ENCODE measurements at places on chromosomes 5 and 9. TPM values are rescaled to one million over a fixed set of nuclear protein-coding genes. Genes with fewer than 3 reads are reported as not detected.

GZMA gene
- not detected for total RNA-seq

DNA sequence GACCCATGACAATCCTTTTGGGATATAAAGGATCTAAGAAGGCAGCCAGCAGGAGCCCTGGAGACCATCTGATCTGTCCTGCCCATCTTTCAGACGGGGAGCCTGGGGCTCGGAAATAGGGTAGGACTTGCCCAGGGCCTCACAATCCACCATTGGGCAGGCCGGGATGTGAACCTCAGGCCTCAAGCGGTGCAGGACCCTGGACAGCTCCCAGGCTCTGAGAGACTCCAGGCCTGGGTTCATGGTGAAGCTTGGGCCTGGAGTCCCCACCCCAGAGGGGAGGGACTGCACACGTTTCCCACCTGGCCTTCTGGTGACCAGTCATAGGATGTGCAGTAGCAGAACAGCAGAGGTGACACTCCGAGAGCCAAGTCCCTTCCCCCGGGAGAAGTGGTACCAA lies 36.6 kb upstream of the RAPGEF1 start:
- no peak for DNase-seq

TMEM174 gene
- total RNA-seq = not detected

DNA sequence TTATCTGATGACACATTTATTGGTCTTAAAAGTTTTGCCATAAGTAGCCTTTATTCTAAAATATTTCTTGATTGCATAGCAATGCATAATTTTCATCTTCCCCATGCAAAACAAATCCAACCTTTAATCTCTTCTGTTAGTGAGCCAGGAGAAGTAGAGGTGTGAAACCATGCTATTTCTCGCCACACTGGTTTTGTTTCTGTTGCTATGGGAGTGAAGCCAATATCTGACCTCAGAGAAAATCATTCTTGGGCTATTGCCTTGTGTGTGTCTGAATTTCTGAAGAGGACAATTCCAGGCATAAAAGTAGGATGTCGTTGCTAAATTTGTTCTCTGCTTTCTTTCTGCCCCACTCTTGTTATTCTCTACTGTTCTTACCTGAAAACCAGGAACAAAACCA lies 183.6 kb downstream of the PTTG1 start:
- peak; percentile 83 for DNase-seq

STPG3 gene
- not detected for total RNA-seq

DNA sequence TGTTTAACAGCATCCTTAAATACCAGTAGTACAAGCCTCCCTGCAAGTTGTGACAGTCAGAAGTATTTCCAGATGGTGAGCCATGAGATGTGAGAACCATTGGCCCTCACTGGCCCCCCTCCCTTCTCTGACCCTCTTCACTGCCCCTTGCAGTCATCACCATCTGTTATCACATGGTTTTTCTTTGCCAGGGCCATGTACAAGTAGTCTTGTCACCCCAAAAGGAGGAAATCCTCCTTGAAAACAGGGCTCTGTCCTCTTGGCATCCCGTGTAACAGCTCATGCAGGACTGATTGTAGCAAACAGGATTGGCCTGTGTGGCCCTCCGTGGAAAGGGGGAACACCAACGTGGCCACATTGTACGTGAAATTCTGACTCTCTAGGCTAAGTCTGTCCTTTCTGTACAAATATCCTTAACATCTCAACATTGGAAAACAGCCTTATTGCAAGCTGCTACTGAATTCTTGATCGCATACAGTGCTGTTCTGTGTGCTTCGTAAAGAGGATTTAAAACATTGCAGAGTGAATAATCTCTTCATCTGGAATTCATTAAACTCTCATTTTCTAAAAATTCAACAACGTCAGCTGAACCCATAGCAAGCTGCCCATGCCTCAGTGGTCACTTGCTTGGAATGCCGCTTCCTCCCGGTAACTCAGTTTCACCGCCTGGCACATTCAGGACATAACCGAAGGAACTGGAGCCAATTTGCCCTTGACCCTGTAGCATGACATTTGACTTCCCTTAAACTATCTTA lies 171.7 kb downstream of the ATPSCKMT start:
- no peak for DNase-seq

- DNase-seq = no peak
Measured at GRCh38 chr5:161530700-161531099, 15.8 kb downstream of the GABRB2 start.

DNA sequence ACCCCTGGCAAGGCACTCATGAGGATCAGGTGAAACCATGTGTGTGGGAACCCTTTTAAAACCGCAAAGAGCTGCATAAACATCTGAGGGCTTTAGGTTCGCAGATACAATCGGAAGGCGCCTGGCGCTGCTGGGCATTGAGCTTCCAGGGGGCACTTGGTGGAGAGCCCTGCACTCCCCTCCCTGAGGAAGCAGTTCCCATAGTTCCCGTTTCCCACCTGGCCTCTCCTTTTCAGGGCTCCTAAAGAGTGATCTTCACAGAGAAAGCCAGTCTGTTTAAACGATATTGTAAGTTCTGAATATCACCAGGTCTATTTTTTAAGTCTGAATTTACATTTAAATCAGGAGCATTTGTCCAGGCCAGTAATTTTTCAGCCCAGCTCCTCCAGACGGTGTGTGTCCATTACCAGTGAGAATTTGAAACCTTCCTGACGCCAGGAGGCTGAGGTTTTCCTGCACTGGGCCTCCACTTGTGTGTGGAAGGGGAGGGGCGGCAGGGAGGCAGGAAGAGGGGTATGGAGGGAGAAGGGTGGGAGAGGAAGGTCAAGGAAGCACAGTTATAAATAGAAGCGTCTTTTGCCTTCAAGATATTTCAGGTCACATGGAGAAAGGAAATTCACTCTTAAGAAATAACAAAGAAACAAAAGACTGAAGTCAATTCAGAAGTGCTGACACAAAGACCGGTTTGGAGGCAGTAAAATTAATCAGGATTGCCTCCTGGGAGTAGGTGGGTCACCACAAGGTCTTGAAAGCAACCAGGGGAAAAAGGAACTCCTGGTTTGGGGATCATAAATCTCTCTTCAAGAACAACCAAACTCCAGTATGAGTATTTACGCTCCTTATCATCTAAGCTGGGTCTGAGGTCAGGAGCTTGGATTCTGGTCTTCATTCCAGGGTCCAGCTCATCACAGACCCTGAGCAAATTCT lies 14.3 kb upstream of the MGAT1 start:
- DNase-seq = no peak

- DNase-seq = no peak
Measured at GRCh38 chr9:7892975-7893374, 93.4 kb upstream of the DMAC1 start.

- no peak for DNase-seq
Measured at GRCh38 chr9:107700847-107701246, 211.3 kb upstream of the KLF4 start.

DNA sequence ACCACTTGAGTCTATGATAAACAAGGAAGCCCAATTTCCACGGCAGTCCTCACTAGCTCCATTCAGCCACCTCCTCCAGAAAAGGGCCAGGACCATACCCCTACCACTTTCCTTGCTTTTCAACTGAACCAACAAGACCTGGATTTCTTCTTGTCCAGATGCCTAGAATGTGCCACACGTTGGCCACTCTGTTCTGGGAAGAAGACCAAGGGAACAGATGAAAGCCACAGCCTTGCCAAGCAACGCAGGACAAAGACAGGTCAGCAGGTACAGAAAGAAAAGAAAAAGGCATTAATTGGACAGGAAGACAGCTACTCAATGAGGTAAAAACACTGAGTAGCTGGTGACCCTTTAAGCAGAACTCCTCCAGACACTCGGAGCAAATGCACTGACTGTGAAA lies 2.2 kb downstream of the CCNJL start:
- DNase-seq = peak; percentile 53

TMEM252 gene
- total RNA-seq = not detected

DNA sequence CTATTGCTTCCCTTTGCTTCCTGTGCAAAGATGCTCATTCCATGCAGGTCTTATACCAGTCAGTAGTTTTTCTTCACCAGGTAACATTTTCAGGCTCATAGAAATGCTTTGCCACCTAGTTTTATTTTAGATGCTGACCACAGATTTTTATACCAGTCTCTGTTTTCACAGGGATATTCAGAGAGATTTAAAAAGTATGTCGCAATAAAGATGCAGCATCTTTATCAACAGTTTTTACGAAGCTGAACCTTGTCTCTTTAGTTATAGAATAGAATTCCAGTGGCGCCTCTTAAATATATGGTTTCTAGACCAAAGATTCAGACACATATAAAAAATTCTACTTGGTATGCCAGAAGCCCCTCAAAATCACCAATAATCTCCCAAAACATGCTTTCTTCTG lies 155.7 kb upstream of the PCSK5 start:
- no peak for DNase-seq

SERF1A gene
- total RNA-seq = 23.0 TPM

GRCh38 chr9:120653762-120654161 lies 60.5 kb downstream of the MEGF9 start:
- no peak for DNase-seq

ZNF782 gene
- total RNA-seq = 29.0 TPM

RPL12 gene
- 349 TPM for total RNA-seq

DNA sequence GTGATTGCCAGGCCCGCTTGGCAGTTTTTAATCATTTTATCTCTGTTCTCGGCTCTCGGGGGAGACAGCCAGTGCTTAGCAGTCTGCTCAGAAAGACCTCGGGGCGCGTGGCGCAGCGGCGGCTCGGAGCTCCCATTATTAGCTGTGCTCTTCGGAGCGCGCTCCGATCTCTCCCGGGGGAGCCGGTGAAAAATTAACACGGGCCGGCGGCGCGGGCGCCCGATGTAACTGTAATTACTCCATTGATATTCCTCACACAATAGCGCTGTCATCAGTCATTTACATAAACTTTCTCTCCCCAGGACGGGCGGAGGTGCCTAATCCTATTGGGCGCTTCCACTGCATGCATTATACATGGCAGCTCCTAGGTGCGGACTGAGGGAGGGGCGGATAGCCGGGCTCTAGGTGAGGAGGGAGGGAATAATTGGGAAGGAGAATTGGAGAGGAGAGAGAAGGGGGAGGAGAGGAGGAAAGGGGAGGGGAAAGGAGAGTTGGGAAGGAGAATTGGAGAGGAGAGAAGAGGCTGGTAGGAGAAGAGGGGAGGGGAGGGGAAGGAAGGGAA lies 24.9 kb downstream of the LMX1B start:
- no peak for DNase-seq

AKNA gene
- total RNA-seq = 10.6 TPM

PDE6A gene
- not detected for total RNA-seq

GRCh38 chr5:172981931-172982330 lies 1.6 kb upstream of the ATP6V0E1 start:
- DNase-seq = no peak

NRG2 gene
- total RNA-seq = 5.1 TPM

GRCh38 chr5:1513326-1514026 lies 10.3 kb downstream of the LPCAT1 start:
- no peak for DNase-seq

Data from cerebellum (tissue), 4 donors.